NCI-H2107 (cell line): ENCODE measurements at places on chromosomes 5 and 9.

DNA sequence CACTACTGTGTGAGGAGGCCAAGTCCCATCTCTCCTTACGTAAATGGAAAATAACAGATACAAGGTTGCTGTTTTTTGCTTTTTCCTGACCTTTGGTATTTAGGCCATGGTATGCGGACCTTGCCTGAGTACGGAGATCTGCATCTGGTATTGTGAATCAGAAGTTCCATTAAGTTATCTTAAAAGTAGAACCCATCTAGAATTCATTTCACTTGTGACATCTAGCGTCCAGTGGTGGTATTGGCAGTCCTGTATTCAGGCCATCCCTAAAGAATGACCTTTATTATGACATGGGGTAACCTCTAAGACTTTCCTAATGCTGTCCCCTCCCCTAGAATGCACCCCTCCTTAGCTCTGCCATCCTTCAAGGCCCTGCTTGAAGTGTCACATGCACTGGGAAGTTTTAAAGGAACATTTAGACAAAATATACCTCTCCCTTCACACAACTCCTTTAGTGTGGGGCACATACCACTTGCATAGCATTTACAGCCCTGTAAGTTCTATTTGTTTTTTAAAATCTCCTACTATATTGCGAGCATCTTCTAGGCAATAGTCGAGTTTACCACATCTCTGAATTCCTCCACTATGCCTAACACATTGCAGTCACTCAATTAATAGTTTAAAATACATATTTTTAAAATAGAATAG, 1.9 kb upstream of the SPDL1 start:
- no peak for DNase-seq

DNA sequence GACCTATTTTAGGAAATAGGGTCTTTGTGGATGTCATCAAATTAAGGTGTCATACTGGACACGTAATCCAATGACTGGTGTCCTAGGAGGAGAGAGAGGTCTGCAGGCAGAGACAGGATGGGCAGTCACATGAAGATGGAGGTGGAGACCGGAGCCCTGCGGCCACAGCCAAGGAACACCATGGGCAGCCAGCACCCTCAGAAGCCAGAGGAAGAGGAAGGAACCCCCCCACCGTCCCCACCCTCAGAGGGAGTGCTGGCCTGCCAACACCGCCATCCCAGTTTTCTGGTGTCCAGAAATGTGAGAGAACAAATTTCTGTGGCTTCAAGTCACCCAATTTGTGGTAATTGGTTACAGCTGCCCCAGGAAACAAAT, 88.3 kb downstream of the NSUN2 start:
- no peak for DNase-seq

DNA sequence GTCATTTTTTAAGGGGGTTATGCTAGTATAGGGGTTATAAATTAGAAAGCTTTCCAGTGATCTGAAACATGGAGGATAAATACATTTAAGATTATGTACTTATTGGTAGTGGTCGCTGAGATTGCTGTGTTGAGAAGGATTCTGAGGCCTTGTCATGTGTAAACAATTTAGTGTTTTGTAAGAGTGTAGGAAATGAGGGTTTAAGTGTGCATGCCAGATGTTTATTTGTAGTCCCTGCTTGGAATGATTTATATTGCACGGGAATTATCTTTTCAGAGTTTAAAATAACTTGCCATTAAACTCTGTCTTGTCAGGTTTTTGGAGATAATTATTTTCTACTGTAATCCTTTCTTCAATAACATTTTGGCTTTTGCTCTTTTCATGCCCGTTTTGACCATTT, 19.4 kb downstream of the ZNF618 start:
- DNase-seq = no peak

GRCh38 chr5:90877049-90877448, 318.5 kb downstream of the ADGRV1 start:
- DNase-seq = no peak

DNA sequence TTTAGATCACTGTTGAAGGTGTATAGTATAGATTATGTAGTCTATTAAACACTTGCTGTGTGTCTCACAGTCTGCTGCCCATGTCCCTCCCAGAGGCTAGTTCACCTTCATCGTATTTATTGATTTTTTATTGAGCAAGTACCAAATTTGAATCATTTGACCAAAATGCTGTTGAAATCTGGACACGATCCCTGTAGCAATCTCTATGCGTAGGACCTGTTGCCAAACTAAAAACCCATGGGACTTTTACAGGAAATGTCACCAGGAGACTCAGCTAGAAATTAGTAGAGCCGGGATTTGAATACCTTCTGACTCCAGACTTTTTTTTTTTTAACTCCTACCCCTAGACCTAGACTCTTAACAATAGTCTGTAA, 17.5 kb downstream of the SLC31A1 start:
- DNase-seq = no peak

GRCh38 chr9:35116898-35117551, 1.4 kb upstream of the ATOSB start:
- DNase-seq = peak; percentile 80

GRCh38 chr5:116739571-116739970, 164.9 kb upstream of the SEMA6A start:
- no peak for DNase-seq
